ENCODE measurements at places on chromosomes 3 and 15.

- DNase-seq: no peak
These were observed 21.8 kb downstream of the IGDCC3 start for GRCh38 chr15:65355988-65356353.

DNA sequence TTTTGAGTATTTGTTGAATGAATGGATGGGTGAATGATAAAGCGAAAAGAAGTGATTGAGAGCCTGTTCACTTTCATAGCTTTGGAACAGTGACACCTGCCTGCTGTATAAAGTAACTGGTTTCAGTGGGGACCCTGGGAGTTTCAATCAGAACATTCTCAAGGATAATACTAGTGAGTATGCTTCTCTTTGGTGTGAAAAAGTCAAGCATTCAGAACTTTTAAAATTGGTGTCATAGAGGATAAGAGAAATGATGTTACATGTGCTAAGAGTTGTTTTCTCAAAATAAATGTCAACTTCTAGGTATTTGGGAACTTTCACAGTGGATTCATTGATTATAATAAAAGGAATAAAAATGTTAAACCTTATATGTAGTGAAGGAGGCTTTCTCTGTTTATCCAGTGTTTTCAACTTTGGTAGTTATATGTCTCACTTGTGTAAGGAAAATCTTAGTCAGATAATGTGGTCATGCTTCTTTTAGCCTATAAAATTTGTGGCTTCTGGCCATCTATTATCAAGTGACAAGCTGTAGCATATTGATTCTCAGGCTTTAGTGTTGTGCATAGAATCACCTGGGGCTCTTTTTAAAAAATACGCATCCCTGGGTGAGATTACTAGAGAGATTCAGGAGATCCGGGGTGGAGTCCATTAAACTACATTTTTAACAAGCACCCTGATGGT is 11.9 kb downstream of the LRCH3 start:
- no peak for DNase-seq

GRCh38 chr15:77457191-77457904 is 36.7 kb downstream of the HMG20A start:
- no peak for DNase-seq

DNA sequence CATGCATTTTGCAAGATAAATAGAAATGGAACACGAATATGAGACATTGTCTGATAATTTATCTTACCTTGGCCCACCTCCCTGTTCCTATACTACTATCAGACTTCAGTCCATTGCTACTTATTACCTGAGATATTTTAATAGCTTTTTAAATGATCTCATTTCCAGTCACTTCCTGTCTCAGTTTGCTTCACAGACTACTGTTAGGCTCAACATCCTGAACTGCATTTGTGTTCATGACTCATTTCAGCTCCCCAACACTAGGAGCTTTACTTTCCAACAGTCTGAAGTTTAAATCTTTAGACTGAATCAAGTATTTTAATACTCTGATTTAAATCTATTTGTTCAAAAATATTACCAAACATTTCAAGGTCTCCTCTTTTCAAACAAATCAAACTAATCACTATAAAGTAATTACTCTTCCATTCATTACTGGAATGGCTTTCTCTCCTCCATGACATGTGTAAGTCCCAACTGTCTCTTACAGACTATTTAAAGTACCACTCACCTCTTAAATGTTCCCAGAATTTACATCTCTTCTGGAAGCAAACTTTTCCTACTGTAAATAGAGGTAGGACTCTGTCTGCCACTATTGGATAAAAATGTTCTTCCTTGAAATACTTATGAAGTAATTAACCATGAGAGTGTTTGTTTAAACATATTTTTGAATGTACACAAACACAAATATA is 1277.6 kb downstream of the ZPLD1 start:
- no peak for DNase-seq

GRCh38 chr3:187919048-187919447 is 173.8 kb upstream of the BCL6 start:
- no peak for DNase-seq

DNA sequence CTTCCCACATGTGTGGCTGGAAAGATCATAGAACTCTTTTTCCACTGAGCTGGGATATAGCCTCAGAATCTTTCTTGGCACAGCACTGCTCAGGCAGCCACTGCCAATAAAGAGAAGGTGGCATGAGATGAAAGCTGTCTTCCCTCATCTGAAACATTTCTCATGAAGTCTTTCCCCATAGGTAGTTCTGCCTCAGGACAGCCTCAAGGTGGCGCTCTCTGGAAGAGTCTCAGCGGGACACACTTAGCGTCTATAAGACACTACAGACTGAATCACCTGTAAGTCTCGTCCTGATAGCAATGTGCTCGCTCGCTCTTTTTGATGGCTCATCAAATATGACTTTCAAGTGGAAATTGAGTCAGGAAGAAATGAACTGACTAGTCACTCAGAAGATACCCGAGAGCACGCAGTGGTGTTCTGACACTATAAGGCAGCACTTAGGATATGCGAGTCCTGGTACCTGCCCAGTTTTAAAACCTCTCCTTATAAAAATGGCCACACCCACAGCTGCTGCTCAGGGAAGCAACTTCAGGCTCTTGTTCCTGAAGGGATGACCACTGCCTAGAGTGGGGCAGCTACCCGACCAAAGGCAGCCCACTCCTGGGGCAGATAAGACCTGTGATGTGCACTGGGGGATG is 269.5 kb downstream of the SUCLG2 start:
- no peak for DNase-seq

- no peak for DNase-seq
These were observed 160.0 kb upstream of the UMPS start for GRCh38 chr3:124570232-124570631.

DNA sequence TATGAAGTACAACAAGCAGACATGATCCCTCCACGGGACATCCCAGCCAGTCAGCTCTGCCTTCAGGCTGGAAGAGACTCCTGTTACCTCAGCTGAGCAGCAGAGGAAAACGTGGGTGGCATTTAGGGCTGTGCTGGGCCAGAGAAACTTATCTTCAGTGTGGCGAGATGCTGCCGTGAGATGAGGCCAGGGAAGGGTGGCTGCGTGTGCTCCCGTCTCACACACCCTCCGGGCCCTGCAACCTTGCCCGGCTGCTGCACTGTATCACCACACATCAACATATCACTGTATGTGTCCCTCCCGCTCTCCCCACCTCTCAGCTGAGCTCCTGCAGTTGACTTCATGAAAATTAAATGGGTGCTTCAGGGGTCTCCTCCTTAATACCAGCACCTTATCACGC is 23.4 kb downstream of the BMF start:
- peak; percentile 59 for DNase-seq

DNA sequence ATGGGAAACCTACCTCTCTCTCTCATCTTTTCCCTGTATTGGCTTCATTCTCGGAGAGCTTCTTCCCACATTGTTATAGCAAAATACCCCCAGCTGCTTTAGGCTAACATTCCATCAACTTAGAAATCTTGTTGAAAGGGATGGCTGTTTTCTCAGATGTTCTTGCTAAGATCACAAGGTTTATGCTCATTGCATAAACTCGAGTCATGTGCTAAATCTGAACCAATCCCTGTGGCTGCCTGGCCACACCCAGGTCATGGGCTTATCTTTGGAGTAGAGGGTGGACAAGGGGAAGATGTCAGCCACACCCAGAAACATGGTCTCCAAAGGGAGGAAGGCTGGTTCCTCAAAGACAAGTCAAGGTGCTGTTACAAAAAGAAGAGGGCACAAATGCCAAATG is 150.6 kb upstream of the UMPS start:
- DNase-seq: no peak

GRCh38 chr3:146156666-146157314 is 4.2 kb downstream of the PLOD2 start:
- DNase-seq: no peak

- no peak for DNase-seq
These were observed 4.2 kb downstream of the TEX264 start for GRCh38 chr3:51675201-51675611.

DNA sequence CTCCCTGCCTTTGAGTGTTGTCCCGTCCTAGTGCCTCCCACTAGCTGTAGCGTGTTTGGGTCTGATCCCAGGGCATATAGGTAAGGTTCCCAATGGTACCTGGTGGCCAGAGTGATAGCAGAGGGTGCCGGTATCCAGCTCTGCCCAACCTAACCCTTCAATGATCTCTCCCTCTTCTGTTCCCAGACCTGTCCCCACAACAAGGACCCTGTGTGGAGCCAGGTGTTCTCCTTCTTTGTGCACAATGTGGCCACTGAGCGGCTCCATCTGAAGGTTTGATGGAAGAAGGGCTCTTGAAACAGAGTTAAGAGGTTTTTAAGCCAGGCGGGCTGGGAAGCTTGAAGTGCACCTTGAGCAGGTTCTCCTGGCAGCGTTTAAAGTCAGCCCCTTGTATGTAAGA is 35.5 kb downstream of the ESYT3 start:
- no peak for DNase-seq

GRCh38 chr15:67906382-67906781 is 66.5 kb upstream of the RNU6-1 start:
- no peak for DNase-seq

DNA sequence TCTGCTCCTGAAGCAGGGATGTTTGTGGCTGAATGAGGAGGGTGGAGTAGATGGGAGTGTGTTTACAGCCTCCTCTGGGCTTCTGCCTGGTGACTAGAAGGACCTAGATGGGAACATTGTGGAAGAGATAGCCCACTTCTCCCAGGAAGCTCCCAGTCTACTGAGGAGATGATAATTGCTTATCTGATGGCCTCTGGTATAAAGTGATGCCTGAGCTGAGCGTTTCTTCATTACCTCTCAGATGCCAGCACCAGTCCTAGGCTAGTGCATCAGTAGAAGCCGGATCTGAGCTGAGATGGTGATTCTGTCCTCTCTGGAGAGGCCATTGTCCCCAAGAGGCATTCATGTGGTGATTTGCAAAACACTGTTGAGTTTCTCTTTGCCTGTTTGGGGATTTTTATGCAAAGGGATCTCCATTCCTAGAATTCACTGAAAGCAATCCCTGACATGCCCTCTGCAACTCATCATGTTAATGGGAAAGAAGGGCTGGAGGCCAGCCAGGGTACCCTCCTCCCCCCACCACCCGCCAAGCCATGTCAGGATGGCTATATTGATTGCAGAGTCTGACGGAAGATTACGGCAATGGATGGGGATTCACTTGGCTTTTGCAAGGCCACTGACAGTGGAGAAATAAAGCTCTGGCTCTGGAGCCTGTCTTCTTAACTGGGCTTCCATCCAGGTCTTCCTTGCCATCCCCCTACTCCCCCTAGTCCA is 166.4 kb upstream of the ROPN1 start:
- no peak for DNase-seq

DNA sequence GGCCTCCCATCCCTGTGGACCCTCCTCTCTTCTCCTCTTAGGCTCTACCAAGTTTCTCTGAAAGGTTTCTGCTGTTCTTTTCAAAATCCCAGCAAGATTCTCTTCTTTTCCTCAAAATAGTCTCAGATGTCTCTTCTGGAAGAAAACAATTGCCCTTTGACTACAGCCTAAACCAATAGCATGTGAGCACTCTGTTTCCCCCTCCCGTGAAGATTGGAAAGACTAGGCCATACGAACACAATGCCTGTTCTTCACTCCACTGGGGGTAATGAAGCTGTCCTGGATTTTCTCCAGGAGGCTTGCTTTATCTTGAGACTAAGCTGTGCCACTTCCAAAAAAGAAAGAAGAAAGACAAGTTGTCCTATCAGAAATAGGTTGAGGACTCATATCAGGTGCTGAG is 178.7 kb upstream of the MCTP2 start:
- no peak for DNase-seq

DNA sequence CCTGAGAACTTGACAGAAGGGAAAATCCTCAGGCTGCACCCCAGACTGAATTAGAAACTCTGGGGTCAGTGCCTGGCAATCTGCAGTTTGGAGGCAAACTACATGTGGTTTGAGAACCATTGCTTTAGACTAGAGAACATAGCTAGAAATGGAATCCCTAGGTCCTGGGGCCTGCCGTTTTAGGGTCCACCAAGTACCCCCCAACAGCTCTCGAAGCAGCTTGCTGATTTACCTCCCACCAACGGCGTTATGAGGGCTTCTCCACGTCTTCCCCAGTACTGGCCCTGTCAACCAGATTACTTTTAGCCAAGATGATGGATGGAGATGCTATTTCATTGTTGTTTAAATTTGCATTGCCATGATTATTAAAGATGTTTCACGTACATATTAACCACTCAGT is 272.5 kb downstream of the XXYLT1 start:
- no peak for DNase-seq

DNA sequence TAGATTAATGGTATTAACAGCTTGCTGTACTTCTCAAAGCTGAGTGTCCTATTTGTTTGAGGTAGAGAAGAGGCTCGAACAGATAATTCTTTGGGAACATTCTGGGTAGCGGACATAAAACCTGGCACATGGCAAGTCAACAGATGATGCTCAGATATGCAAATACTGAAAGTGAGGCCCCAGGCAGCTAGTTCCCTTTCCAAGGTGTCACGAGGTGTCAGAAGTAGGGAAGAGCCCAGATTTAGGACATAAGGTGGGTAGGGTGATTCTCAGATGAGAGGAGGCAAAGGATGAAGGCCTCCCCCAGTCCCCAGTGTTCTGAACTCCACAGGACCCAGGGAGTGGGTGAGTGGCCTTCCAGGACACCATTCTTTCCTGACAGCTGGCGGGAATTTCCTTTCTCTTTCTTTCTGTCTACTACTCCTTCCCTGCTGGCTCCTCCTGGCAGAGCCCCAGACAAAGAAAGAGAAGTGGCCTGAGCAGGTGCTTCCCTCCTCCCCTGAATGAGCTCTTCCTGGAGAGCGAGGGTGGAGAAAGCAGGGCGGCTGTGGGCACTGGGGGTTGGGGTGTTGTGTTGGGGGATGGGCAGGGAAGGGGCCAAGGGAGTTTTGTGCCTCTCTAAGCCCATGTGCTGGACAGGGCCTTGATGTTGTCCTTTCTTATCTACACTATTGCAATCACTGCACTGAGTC is 87.5 kb downstream of the CORO2B start:
- DNase-seq: no peak

DNA sequence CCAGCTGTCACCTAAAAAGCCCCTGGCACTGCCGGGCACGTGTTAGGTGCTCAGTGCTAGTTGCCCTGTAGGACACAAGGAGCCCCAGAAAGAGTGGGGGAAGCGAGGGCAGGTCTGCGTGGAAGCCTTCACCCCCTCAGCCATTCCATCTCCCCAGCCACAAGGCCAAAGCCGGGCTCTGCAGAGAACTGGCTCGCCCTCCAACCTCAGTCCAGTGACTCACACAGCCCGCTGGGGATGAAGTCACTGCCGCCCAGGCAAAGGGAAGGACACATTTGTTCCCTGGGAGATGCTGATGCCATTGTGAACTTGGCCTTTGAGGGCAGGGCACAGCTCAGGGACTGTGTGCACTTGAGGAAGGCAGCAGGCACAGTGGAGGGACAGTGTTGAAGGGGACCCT is 48.1 kb downstream of the IQSEC1 start:
- peak; percentile 74 for DNase-seq

- no peak for DNase-seq
These were observed 37.6 kb upstream of the CLDN18 start for GRCh38 chr3:137972396-137972795.

GRCh38 chr3:61417352-61417751 is 144.0 kb upstream of the PTPRG start:
- DNase-seq: no peak

DNA sequence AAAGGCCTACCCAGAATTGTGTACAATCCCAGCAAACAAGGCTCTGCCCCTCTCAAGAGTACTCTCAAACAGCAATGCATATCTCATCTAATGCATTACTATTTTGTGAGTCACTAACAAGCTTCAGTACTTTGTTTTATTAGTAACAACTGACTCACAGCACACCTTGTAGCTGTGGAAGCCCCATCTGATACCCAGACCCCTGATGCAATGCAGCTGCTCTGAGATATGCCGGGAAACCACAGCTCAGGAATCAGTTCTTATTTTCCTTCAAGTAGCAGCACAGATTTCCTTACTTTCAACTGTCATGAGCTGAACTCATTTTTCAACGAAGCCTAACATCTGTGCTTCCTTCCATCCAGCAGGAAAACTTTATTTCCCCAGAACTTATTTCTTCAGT is 37.8 kb downstream of the CCNL1 start:
- DNase-seq: no peak

- no peak for DNase-seq
These were observed 80.3 kb downstream of the HMG20A start for GRCh38 chr15:77500989-77501388.

Measured in chondrocyte (in vitro differentiated cells).